ENCODE measurements at places on chromosomes 5 and 9. TPM values are rescaled to one million over a fixed set of nuclear protein-coding genes. Genes with fewer than 3 reads are reported as not detected.

IL13 gene
- total RNA-seq: not detected

OR1Q1 gene
- total RNA-seq: not detected

RPL37 gene
- 192 TPM for total RNA-seq

EQTN gene
- total RNA-seq: not detected

SPARC gene
- total RNA-seq: 3,745 TPM

DCTN4 gene
- total RNA-seq: 89.3 TPM

EGFLAM gene
- 1.3 TPM for total RNA-seq

S1PR3 gene
- total RNA-seq: 11.9 TPM

PHPT1 gene
- 98.9 TPM for total RNA-seq

SLC6A19 gene
- total RNA-seq: not detected

KIF12 gene
- not detected for total RNA-seq

TTC23L gene
- total RNA-seq: 0.30 TPM

WDR38 gene
- not detected for total RNA-seq

SLC34A1 gene
- total RNA-seq: not detected

Measured in smooth muscle cell of the umbilical artery (primary cell).